DMS79 treated with DMSO at 0.1 percent for 48 hours (cell line): ENCODE measurements at places on chromosomes 1 and 21.

DNA sequence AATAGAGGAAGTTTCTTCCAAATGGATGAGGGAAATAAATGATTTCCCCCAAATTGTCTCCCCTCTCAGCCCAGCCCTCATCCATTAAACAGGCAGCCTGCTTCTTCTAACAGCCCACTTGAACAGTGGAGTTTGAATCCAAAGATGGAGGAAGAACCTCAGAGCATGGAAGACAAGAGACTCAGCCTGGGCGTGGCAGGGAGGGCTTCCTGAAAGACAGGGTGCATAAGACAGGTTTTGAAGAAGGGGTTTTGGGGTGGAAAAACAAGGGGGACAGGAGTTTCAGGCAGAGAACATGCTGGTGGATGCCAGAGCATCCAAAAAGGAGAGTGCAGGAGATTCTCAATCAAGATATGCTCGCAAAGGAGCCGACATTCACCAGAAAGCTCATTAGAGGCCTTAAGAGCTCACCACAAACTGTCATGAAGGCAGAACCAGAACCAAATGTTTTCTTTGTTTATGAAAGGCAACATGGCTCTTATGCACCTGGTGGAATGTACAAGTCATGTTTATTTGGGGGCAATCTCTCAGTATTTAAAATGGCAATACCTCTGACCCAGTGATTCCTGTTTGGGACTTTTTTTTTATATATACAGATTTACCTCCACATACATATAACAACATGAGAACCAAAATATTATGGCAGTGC, 26.5 kb upstream of the TSPEAR start:
- DNase-seq, result no peak

DNA sequence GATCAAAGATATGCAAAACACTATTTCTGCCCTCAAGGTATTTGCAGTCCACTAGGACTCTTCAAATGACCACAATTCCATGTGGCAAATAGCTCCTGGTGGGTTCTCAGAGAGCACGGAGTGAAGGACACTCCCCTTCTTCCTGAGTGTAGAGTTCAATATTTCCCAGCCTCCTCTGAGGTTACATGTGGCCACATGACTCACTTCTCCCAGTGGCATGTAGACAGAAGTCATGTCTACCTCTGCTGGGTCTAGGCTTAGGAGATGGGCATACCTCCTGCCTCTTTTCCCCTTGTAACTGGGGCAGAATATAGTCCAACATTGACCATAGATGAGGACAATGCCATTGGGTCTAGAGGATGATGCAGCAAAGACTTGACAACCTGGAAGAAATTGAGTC, 191.4 kb downstream of the MIS18A start:
- no peak for DNase-seq

DNA sequence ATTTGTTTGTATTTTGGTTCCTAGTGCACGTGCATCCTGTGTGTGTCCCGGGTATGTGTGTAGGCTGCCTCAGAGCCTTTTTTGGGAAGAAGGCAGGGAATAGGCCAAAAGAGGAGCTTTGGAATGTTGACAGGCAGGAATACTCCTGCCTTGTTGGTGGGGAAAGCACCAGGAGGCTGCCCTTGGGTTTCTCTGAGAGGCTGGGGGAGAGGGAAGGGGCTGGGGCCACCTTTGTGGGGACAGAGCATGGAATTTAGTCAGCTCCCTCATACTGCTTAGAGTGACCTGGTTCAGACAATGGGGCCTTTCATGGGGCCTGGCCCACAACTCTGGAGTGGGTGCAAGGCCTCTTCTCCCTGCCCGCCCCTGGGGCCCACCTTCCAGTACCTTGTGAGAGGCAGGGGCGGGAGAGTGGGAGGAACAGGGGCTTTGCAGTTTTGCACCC, 31.3 kb downstream of the ACOT11 start:
- DNase-seq, result no peak

GRCh38 chr1:215256936-215257679, 174.6 kb downstream of the KCNK2 start:
- DNase-seq, result no peak

DNA sequence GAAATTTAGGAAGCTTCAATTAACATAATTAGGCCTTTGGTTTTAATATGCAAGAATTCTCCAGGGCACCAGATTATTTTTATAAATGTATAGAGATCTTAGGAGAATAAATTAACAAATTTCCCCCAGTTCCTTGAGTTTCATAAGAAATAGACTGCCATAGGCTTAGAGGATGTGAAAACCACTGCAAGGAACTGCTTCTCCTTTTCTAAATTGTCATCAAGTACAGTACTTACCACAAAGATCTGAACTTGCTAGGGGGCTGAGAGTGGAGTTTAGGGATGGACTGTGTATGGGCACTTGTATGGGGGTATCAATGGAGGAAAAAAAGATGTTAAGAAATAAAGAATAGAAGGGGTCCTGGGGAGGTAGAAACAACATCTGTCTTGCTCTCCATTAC, 31.1 kb downstream of the LHX8 start:
- DNase-seq, result no peak

- no peak for DNase-seq
Measured at GRCh38 chr1:237528545-237528944, 362.2 kb downstream of the ZP4 start.

GRCh38 chr1:230270185-230270558, 156.0 kb downstream of the PGBD5 start:
- no peak for DNase-seq

DNA sequence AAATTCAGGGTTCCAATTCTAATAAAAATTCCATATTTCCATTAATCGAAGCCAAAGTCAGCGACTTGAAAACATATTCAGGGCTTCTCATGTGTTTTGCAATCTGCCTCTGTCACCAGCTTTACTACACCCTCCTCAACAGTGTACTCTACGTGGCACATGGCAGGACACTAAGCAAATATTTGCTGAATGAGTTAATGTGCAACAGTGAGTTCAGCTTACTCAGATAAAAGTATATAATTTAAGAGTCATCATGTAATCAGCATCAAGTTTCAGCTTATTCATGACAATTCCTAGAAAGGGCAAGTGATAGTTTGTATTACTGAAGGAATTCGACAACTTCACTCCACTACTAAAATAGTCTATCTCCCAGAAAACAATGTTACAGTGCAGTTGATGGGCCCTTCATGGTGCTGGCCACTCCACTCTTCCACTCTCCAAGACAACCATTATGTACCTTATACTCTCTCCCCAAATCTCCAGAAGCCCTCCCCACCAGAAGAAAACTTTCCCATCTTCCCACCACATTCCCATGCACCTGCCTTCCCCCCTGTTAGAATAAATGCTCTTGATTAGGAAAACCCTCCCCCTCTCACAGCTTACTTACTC, 97.3 kb downstream of the TTLL7 start:
- no peak for DNase-seq

DNA sequence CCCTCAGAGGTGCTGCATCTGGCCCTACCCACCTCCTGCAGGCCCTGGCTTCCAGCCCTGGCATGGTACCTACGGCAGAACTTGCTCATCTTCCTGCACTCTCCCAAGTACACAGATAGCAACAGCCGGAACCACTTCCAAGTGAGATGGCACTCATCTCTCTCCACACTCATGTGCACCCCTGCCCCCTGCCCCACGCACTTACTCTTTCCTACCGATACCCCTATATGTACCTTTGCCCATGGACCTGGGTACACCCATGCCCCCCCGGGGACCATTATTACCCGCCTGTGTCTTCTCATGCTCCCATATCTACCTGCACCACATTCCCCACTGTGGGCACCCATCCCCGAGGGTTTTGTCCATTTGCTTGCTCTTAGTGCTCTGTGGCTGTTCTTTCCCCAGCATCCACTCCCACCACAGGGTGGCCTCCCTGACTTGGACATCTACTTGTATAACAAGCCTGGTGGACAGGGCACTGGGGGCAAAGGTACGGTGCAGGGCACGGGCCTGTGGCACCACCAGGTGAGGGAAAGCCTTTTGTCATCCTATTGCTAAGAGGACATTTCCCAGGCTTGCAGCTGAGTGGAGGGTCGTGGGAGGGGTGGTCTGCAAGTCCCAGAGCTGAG, 14.7 kb downstream of the HYI start:
- DNase-seq, result no peak

DNA sequence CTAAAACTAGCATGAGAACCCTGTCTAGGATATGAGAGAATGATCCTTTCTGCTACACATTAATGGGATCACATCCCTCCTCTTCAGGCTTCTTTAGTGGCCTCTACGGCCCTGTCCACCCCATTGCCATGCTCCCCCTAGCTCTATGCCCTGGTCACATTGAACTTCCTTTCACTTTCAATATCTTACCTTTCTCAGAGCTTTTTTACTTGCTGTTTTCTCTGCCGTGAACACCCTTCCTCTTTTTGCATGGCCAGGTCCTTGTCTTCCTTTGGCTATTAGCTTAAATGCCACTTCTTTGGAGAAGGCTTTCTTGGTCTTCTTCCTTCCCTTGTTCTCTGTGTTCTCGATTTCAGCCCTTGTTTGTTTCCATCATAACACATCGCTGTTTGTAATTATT, 97.4 kb downstream of the GIPC2 start:
- DNase-seq, result no peak

DNA sequence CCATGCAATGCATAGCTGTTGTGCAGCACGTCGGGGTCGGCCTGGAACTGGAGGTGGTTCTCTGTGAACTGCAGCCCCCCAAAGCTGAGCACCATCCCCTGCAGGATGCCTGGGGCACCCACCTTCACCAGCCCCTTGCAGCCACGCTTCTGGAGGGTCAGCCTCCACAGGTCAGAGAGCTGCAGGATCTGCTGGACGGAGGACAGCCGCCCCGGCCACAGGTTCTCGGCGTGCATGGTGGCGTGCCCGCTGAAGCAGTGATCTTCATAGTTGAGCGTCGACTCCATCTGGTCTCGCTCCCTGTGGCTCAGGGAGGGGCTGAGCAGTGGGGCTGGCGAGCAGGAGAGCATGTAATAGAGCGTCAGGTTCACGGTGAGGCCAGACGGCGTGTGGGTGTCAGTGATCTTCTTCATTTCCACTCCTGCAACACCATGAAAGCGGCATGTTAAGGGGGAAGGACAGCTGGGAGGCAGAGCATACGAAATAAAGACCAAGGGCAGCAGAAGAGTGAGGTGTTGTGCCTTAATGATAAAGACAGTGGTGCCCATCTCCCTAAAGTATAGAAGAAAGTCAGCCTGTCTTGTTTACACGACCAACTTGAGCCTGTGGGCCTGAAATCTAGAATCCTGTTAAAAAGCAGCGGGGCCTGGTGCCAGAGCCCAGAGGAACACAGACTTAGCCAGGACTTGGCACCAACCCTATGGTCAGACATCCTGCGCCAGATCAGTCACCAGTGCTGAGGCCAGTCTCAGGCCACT, 3.0 kb downstream of the KIAA2013 start:
- DNase-seq, result no peak

- peak; percentile 45 for DNase-seq
Measured at GRCh38 chr21:42627527-42628289, 25.7 kb upstream of the PDE9A start.

GRCh38 chr1:178961868-178962267, 63.8 kb upstream of the FAM20B start:
- no peak for DNase-seq

GRCh38 chr1:224377676-224378006, 21.0 kb downstream of the CNIH4 start:
- DNase-seq, result no peak

DNA sequence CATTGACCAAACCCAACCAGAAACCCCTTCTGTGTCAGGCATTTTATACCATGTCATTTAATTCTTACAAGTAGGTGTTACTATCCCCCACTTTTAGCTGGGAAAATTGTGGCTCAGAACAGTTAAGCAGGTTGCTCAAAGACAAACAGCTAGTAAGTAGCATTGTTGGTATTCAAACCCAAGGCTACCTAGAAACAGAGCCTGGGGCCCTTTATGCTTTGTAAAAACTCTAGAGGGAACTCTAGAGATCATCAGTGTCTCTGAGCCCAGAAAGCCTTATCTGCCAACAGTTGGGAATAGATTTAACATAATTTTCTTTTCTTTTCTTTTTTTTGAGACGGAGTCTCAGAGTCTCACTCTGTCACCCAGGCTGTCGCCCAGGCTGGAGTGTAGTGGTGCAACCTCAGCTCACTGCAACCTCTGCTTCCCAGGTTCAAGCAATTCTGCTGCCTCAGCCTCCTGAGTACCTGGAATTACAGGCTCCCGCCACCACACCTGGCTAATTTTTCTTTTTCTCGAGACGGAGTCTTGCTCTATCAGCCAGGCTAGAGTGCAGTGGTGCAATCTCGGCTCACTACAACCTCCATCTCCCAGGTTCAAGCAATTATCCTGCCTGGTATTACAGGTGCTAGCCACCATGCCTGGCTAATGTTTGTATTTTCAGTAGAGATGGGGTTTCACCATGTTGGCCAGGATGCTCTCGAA, 48.5 kb upstream of the OSBPL9 start:
- no peak for DNase-seq

DNA sequence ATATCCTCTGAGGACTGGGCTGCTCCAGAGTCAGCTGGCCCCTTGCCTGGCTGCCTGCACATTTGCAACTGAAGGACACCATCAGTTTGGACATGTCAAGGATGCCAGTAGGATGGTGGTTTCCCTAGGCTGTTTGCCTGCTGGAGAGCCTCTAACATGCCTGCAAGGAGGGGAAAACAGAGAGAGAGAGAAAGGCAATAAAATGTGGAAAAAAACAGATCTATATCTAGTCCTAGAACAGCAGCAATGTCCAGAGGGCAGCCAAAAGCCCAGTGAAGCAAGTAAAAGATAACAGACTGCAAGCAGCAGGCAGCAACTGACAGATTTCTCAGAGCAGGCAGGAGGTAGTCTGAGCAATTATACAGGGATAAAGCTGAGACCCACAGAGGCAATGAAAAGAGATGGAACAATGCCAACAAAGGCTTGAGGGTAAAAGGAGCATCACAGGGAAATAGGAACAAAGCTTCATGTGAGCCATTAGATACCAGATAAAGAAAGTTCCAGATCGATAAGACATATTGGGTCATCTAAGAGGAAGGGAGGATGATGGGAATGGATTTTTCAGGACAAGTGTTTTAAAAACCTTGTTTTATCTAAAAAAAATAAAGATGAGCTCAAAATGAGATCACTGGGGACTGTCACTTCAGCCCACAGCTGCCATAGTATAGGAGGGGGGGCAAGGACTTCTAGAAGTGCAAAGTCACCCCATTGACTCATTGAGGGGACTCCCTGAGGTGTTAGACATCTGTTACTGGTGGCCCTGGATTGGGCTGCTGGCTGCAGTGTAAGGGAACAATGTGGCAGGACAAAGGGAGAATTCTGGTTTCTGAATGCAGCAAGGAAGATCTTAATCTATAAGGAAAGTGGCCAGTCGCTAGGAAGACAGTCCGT, 38.6 kb upstream of the GADD45A start:
- peak; percentile 79 for DNase-seq

- peak; percentile 74 for DNase-seq
Measured at GRCh38 chr1:54968551-54968950, 11.9 kb upstream of the TMEM61 start.

DNA sequence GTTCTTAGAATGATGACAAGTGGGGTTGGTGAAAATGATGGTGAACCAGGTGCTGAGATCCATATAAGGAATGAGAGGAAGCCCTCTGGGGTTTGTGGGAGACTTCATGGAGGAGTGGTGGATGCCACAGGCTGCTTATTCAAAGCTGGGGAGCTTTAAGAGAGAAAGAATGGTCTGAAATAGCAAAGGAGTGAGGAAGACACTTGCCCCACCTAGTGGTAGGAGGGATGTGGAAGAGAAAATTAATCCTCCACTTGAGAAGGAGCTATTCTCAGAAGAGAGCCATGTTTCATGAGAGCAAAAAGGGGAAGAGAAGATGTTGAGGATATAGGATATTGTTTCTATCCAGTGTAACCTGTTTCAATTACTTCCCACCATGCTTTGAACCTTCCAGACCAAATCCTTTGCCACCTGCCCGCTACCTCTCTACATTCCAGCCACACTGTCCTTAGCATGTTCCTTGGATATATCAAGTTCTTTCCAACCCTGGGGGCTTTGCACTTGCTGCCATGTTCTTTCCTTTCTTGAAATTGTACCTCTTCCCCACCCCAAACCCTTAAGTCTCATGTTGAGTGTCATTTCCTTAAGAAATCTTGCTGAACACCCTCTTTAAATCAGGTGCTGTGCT, 19.6 kb upstream of the ZNF648 start:
- peak; percentile 4 for DNase-seq
